GM03348 (cell line): ENCODE measurements at places on chromosomes 12 and 14.

DNA sequence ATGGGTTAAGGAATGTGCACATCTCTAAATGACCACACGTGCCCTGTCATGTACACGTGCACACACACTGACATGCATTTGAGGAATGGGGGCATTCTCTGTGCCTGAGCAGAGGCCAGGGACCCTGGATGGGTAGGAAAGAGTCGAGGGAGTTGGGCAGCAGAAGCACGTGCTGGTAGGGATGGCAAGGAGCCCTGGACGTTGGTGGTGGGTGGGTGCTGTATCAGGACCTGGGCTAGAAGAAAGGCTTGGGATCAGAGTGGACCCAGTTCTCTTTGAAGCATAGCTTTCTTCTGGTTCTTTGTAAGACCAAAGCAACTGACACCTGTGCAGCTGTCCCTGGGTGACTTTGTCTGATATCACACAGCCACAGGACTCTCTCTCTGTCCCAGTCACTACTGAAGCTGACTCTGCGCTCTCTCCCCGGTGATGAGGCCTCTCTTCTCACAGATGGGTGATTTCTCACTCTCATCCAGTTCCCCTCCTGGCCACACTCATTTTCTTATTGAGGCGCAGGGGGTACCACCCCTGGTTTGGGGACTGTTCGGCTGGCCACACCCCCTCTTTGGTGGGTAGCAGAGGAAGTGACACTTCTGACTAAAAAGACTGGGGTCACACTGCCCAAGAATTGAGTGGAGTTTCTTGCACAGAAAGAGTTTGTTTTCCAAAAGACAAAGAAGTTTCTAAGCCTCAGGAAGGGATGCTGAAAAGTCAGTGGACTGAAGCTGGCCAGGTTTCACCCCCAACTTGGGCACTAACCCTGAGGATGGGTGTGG lies 171.7 kb upstream of the RTL1 start:
- no peak for DNase-seq

DNA sequence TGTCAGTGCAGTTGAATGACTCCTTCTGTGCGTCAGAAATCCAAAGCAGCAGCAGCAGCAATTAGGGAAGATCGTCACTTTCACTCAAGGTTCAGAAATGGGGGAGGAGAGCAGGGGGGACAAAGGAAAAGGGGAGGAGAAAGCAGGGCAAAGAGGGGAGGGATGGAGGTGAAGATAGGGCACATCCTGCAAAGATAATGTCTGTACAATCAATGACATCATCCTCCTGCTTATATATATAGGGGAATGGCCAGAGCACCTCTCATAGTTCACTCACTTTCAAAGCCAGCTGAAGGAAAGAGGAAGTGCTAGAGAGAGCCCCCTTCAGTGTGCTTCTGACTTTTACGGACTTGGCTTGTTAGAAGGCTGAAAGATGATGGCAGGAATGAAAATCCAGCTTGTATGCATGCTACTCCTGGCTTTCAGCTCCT lies at the start of gene NTS:
TSS of gene NTS (plus strand) at position 265 of the 431 bp plus-strand sequence. CDS start at position 374, 109 bp downstream.
- no peak for DNase-seq

DNA sequence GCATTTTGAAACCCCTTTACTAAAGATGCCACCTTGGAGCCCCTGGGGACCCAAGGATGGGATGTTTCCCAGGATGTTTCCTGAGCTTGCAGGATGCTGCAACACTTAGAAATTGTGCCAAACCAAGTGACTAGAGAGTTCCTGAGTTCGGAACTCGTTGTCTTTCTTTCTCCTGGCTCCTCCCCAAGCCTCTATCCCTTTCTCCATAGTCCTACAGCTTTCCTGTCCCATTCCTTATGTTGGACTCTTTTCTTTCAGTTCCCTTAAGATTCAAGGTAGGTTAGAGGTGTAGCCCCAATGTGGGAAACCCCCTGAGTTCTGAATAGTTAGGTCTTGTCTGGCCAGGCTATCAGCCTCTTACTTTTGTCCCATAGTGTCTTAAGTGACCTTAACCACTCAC lies 1.4 kb upstream of the KIF5A start:
- DNase-seq: no peak

DNA sequence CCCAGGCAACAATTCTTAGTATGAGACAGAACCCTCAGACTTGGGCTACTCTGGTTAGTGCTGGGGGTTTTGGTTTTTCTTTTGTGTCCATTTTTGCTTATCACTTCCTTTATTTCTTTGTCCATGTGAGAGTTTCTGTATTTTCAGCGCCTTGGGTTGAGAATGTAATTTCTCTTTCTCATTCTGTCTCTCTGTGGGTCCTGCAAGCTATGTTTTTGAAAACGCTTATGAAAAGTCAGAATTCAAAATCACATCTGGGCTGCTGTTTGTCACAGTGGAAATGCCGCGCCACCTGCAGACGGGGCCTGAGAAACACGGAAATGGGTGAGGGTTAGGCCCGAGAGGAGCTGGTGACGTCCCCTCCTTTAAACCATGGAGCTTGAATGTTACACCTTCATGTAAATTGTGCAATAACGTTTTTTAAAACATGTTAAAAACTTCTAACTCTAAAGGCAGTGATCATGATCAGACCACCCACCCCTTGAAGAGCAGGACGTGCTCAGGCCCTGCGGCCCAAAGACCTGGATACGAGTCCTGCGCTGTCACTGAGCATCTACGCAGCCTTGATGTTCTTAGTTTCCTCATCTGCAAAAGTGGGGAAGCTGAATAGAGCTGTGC lies 26.1 kb downstream of the JDP2 start:
- no peak for DNase-seq

GRCh38 chr12:92544322-92544721 lies 158.5 kb upstream of the PLEKHG7 start:
- no peak for DNase-seq

- no peak for DNase-seq
These were observed 6.0 kb downstream of the CCDC60 start for GRCh38 chr12:119340578-119340977.
